ENCODE measurements at places on chromosomes 12 and 14.

DNA sequence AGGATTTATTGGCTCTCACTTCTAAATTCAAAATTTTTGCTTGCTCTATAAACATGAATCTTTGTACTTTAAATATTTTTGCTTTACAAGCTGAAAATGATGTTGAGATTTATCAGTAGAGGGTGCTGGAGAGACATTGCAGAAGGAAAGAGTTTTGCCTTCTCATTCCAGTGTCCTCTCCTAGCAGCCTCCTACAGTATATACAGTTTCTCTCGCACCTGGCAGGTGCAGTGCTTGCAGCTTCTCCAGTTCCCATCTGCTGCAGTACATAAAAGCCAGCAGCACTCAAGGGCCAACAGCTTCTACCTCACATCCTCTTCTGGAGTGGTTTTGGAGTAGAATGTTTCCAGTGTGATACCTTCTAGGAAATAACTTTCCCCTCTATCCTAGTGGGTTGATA is 601.8 kb upstream of the ATXN7L3B start:
- peak; percentile 2 for DNase-seq

- DNase-seq = no peak
Measured at GRCh38 chr14:58914279-58914855, 274.1 kb upstream of the DAAM1 start.

GRCh38 chr14:95831041-95831440 is 45.6 kb upstream of the TUNAR start:
- no peak for DNase-seq

- DNase-seq = no peak
Measured at GRCh38 chr12:132067182-132067581, 76.9 kb downstream of the DDX51 start.

DNA sequence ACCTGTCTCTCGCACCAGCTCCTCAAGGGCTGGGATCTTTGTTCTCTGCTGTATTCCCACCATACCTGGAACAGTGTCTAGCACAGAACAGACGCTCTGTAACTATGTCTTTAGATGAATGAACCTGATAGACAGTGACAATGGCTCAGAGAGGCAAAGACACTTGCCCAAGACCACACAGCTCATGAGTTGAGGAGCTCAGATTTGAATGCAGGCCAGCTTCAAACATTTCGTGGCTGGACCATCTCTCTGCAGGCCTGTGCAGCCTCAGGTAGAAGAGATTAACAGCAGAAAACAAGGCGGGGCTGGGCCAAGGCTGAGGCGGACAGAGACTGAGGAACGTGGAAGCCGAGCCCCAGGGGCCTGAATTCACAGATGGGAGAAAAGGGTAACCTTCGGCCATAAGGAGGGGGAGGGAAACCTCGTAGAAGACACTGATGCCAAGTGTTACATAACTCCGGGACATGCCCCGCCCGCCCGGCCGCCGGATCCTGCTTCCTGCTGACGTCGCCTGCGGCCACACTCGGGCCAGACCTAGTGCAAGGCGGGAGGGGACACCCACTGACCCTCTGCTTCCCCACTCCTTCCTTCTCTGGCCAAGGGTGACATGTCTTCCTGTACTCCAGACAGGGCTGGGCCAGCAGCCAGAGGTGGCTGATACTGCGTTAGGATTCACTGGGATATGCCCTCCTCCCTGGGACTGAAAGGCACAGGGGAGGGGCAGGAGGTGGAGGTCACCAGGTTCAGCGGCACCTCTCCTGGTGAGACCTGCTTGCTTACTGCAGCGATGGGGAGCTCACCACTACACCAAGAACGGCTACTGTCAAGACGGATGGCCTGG is 86.8 kb downstream of the RFLNA start:
- peak; percentile 44 for DNase-seq

- peak; percentile 10 for DNase-seq
Measured at GRCh38 chr14:95432144-95433093, 84.0 kb downstream of the SYNE3 start.

GRCh38 chr12:3913278-3913677 is 40.1 kb upstream of the PARP11 start:
- no peak for DNase-seq

DNA sequence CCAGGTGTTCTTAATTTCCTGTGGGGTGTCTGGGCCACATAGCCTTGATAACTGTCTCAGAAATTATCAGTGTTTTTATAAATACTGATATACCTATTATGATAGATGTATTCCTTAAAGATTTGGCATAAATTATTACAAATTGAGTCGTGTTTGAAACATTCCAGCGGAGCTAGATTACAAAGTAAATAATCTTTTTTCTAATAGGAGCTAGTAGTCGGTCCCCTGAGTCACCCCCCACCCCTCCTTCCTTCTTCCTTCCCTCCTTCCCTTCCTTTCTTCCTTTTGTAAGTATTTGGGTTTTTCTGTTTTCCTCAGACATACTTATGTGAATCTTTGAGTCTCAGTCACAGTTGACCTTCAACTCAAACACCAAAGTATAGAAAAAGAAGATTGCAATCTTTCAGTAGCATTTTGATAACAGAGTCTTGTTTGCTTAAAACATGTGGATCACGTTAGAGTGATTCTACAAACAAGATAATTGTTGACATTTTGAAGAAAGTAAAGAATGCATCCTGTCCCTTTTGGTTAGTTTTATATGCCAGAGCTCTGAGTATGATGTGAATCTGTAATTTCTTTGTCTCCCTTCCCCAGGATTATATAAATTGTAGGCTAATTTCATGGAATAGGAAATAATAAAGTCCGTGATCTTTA is 264.0 kb downstream of the FUT8 start:
- DNase-seq = no peak

DNA sequence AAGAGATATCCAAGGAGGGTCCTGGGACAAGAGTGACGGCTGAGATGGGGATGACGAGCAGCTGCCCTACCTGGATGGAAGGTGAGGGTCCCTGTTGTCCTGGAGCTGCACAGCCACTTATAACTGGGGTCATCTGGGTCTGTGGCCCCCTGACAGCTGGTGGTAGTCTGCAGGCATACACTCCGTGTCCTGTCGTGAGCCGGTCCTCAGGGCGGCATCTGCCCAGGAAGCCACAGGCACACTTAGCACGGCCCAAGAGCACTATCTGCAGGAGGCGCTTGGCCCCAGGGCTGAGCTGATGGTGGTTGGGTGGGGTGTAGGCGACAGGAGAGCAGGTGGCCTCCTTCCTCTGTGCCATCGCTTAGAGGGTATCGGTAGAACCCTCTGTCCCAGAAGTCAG is 248.1 kb downstream of the CACNA1C start:
- no peak for DNase-seq

DNA sequence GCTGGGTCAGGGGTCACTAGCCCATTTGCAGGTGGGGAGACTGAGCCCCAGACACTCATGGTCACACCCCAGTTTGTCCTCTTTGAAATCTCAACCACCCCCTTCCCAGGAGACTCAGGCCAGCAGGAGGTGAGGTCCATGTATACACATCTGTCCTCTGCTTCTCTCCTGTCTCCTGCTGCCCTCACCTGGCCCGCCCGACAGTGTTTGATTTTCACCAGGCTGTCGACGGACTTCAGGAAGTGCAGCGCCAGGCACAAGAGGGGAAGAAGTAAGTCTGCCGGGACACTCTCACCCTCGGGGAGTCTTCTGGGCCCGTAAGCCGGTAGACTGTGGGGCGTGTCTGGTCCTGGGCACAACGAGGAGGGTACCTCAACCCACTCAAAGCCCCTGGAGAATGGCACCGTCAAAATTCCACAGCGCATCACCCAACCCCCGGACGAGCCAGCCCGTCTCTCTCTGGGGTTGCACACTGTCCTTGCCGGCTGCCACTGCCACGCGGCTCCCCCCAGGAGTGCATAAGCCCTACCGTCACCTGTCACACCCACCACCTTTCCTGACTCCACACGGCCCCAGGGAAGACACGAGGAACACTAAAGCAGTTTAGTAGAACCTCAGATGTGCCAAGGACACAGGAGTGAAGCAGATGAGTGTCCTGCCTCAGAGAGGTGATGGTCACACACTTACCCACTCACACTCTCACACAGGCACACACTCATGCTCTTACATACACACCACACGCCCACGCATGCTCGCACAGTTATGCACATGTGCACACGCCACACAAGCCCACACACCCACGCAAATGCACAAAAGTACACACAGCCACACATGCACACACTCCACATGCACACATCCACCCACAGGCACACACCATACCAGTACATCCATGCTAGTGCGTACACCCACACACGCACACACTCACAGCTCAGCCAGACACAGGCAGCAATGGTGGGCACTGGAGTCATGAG is 13.1 kb upstream of the SIVA1 start:
- no peak for DNase-seq

GRCh38 chr12:92295523-92295922 is 149.9 kb upstream of the BTG1 start:
- DNase-seq = no peak

DNA sequence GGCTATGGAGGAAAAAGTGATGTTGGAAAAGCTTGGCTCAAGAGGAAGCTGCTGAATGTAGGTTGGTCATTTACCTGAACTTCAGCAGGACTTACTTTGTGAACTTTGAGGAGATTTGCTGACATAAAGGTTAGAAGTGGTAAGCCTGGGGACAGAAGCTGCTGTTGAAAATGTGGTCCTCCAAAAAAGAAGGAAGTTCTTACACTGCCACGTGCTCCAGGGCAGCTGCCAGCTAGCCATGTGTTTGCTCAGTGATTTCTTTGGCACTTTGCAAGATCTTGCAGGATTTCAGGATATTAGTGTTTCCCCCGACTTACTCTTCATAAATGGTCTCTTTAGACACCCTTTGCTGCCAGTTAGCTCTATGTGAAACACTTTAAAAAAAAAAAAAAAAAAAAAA is 14.8 kb upstream of the DYRK2 start:
- no peak for DNase-seq

GRCh38 chr12:15304296-15304695 is 18.0 kb upstream of the PTPRO start:
- no peak for DNase-seq

- DNase-seq = no peak
Measured at GRCh38 chr12:50164963-50165362, 2.2 kb downstream of the CERS5 start.

- no peak for DNase-seq
Measured at GRCh38 chr14:100680439-100681051, 46.1 kb upstream of the DLK1 start.

DNA sequence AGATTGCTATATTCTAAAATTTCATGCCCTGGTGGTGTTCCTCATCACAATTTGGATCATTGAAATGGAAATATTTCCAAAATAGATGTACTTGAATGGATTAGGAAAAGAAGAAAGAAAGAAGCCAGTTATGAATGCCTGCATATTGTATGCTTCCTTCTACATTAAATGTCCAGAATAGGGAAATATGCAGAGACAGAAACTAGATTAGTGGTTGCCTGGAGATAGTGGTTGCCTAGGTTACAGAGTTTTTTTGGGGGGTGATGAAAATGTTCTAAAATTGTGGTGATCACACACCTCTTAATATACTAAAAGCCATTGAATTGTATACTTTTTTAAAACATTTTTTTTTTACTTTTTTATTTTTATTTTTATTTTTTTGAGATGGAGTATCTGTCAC is 18.0 kb downstream of the TUBA1A start:
- no peak for DNase-seq

- DNase-seq = no peak
Measured at GRCh38 chr12:16198884-16199283, 78.6 kb downstream of the SLC15A5 start.

GRCh38 chr14:75242546-75243273 is 35.9 kb upstream of the FOS start:
- peak; percentile 84 for DNase-seq

DNA sequence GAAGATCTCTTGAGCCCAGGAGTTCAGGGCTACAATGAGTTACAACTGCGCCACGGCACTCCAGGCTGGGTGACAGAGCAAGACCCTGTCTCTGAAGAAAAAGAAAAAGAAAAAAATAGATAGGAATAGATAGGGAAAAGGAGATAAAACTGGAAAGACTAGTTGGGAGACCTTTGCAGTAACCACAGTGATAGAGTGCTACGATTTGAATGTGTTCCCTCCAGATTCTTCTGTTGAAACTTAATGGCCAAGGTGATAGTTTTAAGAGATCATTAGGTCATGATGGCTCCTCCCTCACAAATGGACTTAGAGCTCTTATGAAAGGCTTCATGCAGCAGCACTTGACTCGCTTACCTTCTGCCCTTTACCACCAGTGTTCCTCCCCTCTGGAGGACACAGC is 13.5 kb upstream of the ATF1 start:
- DNase-seq = no peak

- no peak for DNase-seq
Measured at GRCh38 chr12:12366701-12367481, 10.0 kb downstream of the BORCS5 start.

DNA sequence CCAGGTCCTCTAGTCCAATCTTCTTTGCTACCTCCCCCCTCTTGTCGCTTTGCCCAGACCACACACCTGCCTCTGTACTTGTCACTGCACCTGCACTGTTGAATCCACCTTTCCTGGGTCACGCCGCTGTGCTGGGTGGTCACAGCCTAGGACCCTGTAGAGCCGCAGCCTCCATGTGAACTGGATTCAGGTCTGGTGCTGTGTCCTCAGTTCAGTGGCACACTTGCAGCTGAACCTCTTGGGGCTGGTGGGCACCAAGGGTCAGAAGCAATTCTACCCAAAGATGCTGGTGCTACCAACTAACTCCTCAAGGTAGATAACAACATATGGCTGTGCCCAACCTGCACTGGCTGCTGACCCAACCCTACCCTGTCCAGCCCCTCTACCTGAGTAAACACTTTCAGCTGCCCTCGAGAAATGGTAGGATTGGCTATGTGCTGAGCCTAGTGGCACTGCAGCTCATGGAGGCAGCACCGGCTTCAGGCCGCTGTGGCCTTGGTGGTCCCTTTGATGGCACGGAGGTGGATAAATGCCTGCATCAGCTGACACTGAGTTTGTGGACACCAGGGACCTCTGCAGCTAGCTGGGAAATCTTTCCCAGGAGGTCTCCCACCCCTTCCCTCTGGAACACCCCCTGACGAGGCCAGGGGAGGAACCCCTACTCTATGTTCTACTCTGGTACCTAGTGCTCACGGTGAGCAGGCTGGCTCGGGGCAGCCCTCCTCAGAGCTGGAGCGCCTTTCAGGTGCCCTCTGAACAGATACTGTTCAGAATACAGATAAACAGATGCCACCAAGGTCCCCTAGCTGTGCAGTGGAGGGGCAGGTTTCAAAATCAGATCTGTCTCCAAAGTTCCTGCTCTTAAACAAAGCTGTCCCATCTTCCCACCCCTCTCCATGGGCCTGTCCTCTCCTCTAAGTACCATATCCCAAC is 14.3 kb downstream of the AGAP2 start:
- DNase-seq = no peak

- peak; percentile 66 for DNase-seq
Measured at GRCh38 chr12:106139422-106140171, 843 bp upstream of the NUAK1 start.
